ENCODE measurements at places on chromosomes 12 and 14.

- no peak for DNase-seq
Observed at GRCh38 chr12:107442326-107442987, 243.1 kb upstream of the PWP1 start.

- DNase-seq = no peak
Observed at GRCh38 chr14:66782853-66783252, 274.9 kb downstream of the GPHN start.

- no peak for DNase-seq
Observed at GRCh38 chr12:108182096-108182495, 53.0 kb downstream of the WSCD2 start.

DNA sequence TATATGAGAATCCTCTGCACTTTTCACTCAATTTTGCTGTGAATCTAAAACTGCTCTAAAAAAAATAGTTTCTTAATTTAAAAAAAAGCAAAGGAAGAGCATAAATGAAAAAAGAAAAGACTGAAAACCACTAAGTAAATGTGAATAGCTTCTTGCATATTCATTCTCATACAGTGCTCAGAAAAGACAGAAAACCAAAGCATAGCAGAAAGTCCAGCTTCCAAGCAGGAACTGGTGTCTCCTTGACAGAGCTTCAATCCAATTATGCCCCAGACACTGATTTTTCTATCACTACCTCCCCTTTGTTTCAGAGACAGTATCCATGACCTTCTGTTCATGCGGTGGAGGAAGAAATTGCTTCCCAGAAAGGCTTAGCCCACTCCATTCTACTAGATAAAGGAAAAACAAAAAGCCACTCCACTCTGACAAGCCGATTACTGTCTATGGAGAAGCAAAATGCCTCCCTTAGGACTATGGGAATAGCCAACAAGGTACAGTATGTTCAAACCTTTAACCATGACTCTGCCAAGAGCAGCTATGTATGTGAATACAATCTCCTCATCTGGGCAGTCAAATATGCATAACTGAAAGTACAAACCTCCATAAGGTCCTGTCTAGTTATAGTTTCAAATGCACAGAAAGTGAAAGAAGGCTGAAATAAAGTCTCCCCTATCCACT lies 40.6 kb downstream of the ATF7 start:
- no peak for DNase-seq

DNA sequence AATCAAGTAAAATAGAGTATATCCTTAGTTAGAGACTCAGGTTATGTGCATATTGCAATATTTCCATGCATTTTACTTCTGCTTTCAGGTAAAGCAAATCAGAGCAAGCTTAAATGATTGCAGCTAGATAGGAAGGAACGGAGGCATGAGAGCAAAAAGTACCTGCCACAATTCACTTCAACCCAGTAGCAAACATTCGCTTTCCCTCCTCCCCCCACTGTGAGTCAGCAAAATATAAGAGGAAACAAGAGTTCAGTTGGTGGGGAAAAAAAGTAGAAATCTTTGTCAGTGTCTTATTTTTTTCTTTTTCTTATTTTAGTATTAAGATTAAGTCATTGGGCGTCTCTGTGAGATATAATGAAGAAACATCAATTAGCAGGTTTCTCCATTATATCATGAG lies 475.4 kb downstream of the NPAS3 start:
- no peak for DNase-seq

GRCh38 chr12:89756194-89756584 lies 47.6 kb upstream of the ATP2B1 start:
- no peak for DNase-seq

DNA sequence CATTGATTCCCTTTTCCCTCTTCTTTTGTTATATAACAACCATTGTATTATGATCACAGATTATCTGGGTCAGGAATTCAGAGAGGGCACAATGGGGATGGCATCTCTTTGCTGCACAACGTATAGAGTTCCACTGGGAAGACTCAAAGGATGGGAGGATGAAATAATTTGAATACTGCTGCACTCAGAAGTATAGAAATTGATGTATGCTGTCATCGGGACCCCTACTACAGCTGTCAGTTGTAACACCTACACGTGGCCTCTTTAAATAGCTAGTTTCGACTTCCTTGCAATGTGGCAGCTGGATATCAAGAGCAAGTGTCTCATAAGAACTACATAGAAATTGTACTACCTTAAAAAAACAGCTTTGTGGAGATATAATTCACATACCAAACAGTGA lies 408.1 kb downstream of the PDZRN4 start:
- DNase-seq = no peak

- no peak for DNase-seq
Observed at GRCh38 chr12:98582093-98582492, 11.4 kb upstream of the SLC25A3 start.
